Trophoblast cell (in vitro differentiated cells and primary cell): ENCODE measurements at places on chromosomes 5 and 9.

- no peak for DNase-seq
Observed at GRCh38 chr5:139078345-139078744, 119.8 kb downstream of the SIL1 start.

GRCh38 chr9:107841076-107841475 lies 351.5 kb upstream of the KLF4 start:
- no peak for DNase-seq

GRCh38 chr5:100493996-100494395 lies 41.2 kb upstream of the FAM174A start:
- no peak for DNase-seq

DNA sequence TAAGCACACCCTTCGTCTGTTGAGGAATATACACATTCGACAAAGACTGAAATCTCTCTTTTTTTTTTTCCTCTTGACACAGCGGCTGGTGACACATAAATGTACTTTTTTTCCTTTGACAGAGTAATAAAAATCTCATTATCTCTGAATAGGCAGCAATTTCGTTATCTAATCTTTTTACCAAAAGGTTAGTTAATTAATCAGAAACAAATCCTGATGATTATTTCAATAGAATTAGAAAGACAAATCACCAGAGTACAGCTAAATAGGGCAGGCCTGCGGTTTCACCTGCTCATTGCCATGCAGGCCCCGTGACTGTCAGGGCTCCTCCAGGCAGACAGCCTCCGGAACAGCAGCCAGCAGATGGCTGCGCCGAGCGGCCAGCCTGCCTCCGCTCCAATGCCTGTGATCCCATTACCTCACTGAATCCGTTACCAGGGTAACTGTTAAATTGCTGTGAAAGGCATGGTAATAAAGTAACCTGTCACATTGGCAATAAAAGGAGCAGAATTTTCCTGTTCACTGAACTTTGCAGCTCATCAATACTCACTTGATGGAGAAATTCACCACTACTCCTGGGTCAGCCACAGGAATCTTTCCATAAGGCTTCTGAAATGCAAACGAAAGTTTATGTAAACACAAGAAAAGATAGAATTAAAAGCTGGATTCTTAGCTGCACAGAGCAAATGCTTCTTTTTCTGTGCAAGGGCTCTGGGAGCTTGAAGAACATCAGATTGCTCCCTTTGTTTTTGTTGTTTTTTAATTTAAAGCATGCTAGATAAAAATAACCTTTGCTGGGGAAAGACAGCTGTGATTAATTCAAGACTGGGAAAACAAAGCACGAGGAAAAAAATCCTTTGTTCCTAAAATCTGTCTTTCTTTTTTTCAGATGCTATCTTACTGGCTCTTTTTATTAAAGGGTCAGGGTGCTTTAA lies 666.4 kb upstream of the ZNF608 start:
- peak; percentile 41 for DNase-seq

GRCh38 chr5:62371409-62371808 lies 32.3 kb downstream of the DIMT1 start:
- no peak for DNase-seq

DNA sequence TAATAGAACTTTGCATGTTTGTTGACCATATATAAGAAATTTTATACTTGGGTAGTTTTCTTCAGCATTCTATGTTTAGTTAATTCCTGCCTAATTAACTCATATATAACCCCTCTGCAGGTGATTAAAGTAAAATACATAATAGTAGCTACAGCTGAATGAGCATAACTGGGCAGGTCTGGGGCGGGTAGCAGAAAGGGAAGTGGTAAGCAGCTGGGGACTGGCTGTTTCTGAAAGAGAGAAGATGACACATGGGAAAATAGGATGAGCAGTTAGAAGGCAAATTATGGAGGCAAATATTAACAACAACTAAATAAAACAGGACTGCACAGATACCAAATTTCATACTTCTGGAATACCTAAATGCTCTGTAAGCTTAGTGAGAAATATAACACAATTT lies 128.1 kb downstream of the CPLANE1 start:
- DNase-seq: no peak
